Calu3 (cell line): ENCODE measurements at places on chromosomes 3 and 15. TPM values are rescaled to one million over a fixed set of nuclear protein-coding genes. Genes with fewer than 3 reads are reported as not detected.

- H3K4me1 ChIP-seq: peaks cover 8% of the 10 kb centered on the region
- H3K36me3 ChIP-seq: no peaks in the 10 kb centered on the region
- H3K27me3 ChIP-seq: no peaks in the 10 kb centered on the region
- H3K27ac ChIP-seq: no peak overlapping the region
- no peak for DNase-seq
Observed at GRCh38 chr3:193938613-193939012, 197.3 kb upstream of the HES1 start.

DNA sequence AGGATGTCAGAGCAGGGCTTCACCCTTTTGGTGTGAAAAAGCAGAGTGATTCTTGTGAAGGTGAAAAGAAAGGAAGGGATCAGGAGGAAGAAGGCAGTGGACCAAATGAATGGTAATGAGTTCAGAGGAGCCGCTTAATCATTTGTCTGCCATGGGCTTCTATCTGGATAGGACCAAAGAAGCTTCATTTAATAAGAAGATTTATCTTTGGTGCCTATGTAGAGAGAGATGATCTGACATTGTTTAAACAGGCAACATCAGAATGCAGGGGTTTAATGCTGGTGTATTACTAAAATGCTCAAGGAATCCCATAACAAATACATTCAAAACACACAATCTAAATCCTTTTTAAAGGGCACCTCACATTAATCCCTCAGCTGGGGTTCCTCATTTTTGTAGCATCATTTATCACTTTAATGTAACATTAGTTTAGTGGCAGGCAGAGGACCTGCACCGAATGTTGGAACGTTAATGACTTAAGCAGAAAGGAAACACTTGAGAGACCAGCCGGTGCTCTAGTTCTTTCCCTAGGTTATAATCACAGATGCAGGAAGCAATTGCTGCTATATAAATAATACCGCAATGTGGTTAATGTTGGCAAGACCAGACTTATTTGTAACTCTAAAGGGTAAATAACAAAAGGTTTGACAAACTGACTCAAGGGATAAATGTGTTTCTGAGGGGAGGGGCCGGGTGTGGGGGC is 27.9 kb upstream of the IL1RAP start:
- no peaks in the 10 kb centered on the region for H3K36me3 ChIP-seq
- no peak overlapping the region for H3K4me3 ChIP-seq
- no peaks in the 10 kb centered on the region for H3K27me3 ChIP-seq

GRCh38 chr3:79490165-79491028 is 277.4 kb downstream of the ROBO1 start:
- no peaks in the 10 kb centered on the region for H3K36me3 ChIP-seq
- no peak overlapping the region for H3K27ac ChIP-seq
- H3K4me3 ChIP-seq: no peak overlapping the region
- no peaks in the 10 kb centered on the region for H3K27me3 ChIP-seq
- no peak for DNase-seq

Gene CDAN1
- 11.3 TPM in 2 replicates for total RNA-seq

GRCh38 chr15:85112997-85113396 is 131.3 kb downstream of the PDE8A start:
- H3K27ac ChIP-seq: no peak overlapping the region
- DNase-seq: no peak
- peaks cover 20% of the 10 kb centered on the region for H3K36me3 ChIP-seq
- H3K4me1 ChIP-seq: peaks cover 8% of the 10 kb centered on the region
- no peak overlapping the region for H3K4me3 ChIP-seq

Gene VIPR1
- total RNA-seq: 16.6 and 19.2 TPM in 2 replicates

DNA sequence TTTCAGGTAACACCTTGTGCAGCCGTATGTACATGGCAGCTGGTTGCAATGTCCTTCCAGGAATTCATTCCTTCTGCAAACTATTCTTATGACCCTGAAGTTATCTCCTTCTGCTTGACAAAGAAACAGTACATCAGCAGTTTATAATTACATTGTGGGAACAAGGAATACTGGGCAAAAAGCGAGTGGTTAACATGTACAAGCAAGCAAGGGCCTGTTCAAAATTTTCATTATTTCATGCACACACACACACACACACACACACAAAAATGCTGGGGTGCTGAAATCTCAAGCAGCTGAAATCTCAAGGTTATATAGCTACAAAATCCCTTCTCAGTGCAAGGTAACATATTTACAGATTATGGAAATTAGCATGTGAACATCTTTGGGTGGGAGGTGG is 30.7 kb downstream of the GTPBP8 start:
- H3K27ac ChIP-seq: no peak overlapping the region
- H3K27me3 ChIP-seq: no peaks in the 10 kb centered on the region
- peaks cover 19% of the 10 kb centered on the region for H3K36me3 ChIP-seq
- DNase-seq: no peak
- H3K4me1 ChIP-seq: peaks cover 19% of the 10 kb centered on the region
- no peak overlapping the region for H3K4me3 ChIP-seq

DNA sequence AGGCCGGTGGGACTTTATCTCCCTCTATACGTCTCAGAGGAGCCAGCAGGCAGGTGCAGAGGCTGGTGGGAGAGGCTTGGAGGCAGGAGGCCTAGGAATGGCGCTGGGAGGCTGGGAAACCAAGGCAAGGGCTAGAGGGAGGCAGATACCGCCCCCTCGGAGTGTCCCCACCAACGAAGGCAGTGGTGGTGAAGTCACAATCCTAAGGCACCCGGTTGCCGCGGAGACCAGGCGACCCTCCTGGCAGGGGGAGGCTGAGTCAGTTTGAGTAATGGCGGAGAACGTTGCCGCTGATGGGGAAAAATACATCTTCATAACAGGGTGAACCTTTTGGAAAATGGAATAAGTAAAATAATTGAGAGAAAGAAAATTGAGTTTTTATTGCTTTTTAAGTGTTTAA is 29.9 kb upstream of the CACNA2D2 start:
- no peaks in the 10 kb centered on the region for H3K4me1 ChIP-seq
- H3K4me3 ChIP-seq: no peak overlapping the region
- H3K36me3 ChIP-seq: no peaks in the 10 kb centered on the region
- DNase-seq: no peak

GRCh38 chr15:96549136-96549535 is 218.6 kb downstream of the NR2F2 start:
- no peak overlapping the region for H3K27ac ChIP-seq
- H3K4me3 ChIP-seq: no peak overlapping the region
- no peaks in the 10 kb centered on the region for H3K36me3 ChIP-seq
- peaks cover 3% of the 10 kb centered on the region for H3K27me3 ChIP-seq
- DNase-seq: no peak

DNA sequence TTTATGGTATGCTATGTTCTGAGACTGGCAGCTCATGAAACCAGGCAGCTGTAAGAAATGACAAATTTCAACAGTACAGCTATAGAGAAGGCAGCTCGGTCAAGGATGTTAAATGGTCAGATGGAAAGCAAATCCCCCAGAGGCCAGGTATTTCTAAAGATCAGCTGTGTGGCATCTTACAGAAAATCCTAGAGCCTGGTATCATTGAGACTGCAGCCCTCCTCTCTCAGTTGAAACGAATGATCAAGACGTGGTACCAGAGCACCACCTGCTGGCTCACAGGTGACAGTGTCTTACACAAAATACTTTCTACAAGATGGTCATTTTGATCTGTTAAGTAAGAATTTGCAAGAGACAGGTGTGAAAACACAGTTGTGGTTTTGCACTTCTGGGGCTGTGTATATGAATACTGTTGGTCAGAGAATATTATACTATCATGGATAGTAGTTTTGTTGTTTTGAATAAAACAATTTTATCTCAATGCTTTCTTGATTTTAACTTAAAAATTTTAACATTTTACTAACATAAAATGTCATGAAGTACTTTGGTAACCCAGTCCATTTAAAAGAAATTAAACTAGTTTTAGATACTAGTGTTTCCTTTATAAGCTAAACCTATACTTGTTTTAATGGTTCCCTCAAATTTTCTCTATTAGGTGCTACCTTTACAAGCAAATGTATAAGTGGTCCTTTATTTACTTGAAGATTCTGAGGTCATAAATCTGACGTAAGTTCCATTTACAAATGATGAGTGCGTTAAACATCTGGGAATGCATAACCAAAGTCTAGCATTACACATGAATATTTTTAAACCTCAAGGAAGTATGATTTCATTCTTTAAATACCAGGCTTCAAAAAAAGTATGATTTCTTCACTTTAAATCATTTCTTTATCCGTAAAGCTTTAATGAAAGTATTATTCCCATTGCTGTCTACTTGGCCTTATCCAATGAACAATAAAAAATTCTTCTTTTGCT is 121.8 kb downstream of the PDZRN3 start:
- no peak overlapping the region for H3K27ac ChIP-seq
- H3K4me3 ChIP-seq: no peak overlapping the region
- no peaks in the 10 kb centered on the region for H3K36me3 ChIP-seq
- peaks cover 37% of the 10 kb centered on the region for H3K27me3 ChIP-seq
- peak; percentile 63 for DNase-seq

- peaks cover 18% of the 10 kb centered on the region for H3K4me1 ChIP-seq
- no peak overlapping the region for H3K27ac ChIP-seq
- H3K36me3 ChIP-seq: no peaks in the 10 kb centered on the region
- no peaks in the 10 kb centered on the region for H3K27me3 ChIP-seq
Observed at GRCh38 chr3:152236716-152237115, 32.0 kb upstream of the MBNL1 start.

Gene MORC1
- not detected in 2 replicates for total RNA-seq

GRCh38 chr15:25717457-25718168 is 145.5 kb downstream of the ATP10A start:
- no peak overlapping the region for H3K27ac ChIP-seq
- H3K4me1 ChIP-seq: no peaks in the 10 kb centered on the region
- no peaks in the 10 kb centered on the region for H3K27me3 ChIP-seq
- H3K4me3 ChIP-seq: no peak overlapping the region
- DNase-seq: no peak

DNA sequence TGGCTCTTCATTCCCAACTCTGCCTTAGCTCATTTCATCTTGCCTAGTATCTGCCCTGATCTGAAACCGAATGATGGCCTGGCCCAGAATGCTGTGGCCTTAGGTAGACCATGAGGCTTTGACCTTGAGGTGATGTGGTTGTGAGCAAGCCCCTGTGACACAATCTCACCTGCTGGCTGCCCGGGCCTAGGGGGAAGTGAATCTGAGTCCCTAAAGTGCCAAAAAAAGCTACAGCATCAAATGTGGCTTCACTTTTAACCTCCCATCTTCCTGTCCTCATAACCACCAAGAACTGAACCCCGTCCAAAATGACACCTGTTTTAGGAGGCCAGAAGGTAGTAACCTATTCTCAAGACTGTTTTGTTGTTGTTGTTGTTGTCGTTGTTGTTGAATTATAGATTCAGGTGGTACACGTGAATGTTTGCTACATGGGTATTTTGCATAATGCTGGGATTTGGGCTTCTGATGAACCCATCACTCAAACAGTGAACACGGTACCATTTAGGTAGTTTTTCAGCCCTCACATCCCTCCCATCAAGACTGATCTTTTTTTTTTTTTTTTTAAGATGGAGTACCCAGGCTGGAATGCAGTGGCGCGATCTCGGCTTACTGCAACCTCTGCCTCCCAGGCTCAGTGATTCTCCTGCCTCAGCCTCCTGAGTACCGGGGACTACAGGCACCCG is 54.6 kb downstream of the MCCC1 start:
- no peak for DNase-seq
- no peaks in the 10 kb centered on the region for H3K27me3 ChIP-seq
- H3K4me1 ChIP-seq: peaks cover under 1% of the 10 kb centered on the region
- no peak overlapping the region for H3K27ac ChIP-seq
- H3K4me3 ChIP-seq: no peak overlapping the region
- peaks cover 22% of the 10 kb centered on the region for H3K36me3 ChIP-seq

Gene PPARG
- total RNA-seq: 81.5 and 85.8 TPM in 2 replicates

GRCh38 chr3:167813169-167814123 is 77.9 kb downstream of the SERPINI1 start:
- H3K27me3 ChIP-seq: no peaks in the 10 kb centered on the region
- no peaks in the 10 kb centered on the region for H3K4me1 ChIP-seq
- no peaks in the 10 kb centered on the region for H3K36me3 ChIP-seq
- H3K4me3 ChIP-seq: no peak overlapping the region

- no peaks in the 10 kb centered on the region for H3K36me3 ChIP-seq
- DNase-seq: no peak
- H3K4me1 ChIP-seq: no peaks in the 10 kb centered on the region
- peaks cover 21% of the 10 kb centered on the region for H3K27me3 ChIP-seq
- no peak overlapping the region for H3K4me3 ChIP-seq
Observed at GRCh38 chr3:72018343-72018984, 233.5 kb upstream of the PROK2 start.

Gene CCR8
- not detected in 2 replicates for total RNA-seq
